Tibial artery (tissue), 4 donors: ENCODE measurements at places on chromosomes 3 and 15.

DNA sequence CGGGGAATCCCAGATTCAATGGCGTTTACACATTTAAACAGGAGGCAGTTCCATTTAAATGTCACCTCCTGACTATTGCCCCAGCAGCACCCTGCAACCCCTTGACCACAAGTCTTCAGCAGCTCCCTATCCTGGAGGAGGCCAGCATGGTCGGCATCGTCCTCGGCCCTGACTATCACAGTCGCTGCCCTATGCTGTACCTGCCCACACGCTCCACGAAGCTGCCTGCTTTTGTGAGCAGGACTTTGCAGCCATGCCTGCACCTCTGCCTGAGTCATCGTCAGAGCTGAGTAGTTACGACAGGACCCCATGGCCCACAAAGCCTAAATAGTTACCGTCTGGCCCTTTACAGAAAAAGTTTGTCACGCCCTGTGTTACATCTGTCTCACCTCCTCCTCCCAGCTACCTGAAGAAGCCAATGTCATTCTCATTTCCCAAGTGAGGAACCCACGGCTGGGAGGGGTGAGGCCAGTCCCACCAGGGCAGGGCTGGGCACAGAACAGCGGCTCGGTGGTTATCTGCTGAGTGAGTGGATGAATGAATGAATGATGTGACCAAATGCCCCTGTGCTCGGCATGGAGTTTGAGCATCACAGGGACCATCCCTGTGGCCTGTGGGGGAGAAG, 47.8 kb upstream of the IQSEC1 start:
- no peaks in the 10 kb centered on the region for H3K36me3 ChIP-seq
- no peak overlapping the region for H3K4me3 ChIP-seq
- peaks cover 29% of the 10 kb centered on the region for H3K27me3 ChIP-seq
- no peak overlapping the region for H3K27ac ChIP-seq

DNA sequence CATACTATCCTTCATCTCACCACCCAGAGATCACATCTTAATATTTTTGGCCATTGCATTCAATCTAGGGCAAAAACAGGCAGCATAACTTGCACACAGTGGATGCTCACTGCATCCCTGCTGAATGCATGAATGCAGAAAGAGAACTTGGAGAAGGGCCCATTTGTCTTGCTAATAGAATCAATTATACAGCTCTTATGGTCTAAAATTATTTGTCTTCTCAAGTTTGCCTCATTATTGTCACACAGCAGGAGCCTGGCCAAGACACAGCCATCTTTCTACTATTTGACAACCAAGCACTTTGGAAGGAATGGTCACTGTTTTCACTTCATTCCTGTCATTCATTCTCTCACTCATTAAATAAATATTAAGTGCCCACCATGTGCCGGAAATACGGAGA, 1.2 kb upstream of the ARHGEF26 start:
- no peaks in the 10 kb centered on the region for H3K27me3 ChIP-seq
- no peaks in the 10 kb centered on the region for H3K36me3 ChIP-seq
- no peak overlapping the region for H3K4me3 ChIP-seq
- DNase-seq = no peak
- H3K4me1 ChIP-seq = no peaks in the 10 kb centered on the region
- H3K27ac ChIP-seq = no peak overlapping the region

DNA sequence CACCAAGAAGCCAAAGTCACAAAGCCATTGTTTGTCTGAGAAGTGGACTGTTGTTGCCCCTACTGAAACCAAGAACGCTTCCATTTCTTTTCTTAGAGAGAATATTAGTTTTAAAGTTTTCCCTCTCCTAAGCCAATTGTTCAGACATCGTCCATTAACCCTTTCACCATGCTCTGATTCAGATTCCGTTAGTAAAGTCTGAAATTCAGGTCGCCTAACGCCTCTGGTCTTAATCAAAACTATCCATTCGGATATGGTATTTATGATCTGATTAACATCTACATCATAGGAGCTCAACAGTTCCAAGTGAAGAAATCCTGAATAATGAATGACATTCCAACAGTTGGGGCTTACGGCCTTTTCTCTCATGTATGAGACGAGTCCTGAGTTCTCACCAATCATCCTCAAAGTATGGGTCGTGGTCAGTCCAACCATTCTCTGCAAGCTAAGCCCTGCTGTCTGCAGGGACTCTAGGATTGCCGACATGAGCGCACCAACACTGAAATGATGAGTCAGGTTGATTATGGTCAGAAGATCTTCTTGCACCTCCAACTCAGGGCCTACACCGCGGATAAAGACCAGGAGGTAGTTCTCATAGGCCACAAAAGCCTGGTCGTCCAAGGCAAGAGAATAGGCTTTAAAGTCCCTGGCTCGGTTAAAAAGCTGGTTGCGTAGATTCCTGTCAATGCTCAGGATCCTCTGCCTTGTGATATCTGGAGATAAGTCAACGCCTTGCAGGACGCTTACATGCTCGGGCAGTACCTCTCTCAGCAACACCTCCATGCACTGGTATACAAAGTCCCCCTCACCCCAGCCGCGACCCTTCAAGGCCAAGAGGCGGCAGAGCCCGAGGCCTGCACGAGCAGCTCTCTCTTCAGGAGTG, 767 bp downstream of the EPM2AIP1 start:
- peak overlapping the region; percentile 79 for H3K4me3 ChIP-seq
- no peaks in the 10 kb centered on the region for H3K27me3 ChIP-seq
- H3K4me1 ChIP-seq = no peaks in the 10 kb centered on the region
- H3K27ac ChIP-seq = peak overlapping the region; percentile 90

DNA sequence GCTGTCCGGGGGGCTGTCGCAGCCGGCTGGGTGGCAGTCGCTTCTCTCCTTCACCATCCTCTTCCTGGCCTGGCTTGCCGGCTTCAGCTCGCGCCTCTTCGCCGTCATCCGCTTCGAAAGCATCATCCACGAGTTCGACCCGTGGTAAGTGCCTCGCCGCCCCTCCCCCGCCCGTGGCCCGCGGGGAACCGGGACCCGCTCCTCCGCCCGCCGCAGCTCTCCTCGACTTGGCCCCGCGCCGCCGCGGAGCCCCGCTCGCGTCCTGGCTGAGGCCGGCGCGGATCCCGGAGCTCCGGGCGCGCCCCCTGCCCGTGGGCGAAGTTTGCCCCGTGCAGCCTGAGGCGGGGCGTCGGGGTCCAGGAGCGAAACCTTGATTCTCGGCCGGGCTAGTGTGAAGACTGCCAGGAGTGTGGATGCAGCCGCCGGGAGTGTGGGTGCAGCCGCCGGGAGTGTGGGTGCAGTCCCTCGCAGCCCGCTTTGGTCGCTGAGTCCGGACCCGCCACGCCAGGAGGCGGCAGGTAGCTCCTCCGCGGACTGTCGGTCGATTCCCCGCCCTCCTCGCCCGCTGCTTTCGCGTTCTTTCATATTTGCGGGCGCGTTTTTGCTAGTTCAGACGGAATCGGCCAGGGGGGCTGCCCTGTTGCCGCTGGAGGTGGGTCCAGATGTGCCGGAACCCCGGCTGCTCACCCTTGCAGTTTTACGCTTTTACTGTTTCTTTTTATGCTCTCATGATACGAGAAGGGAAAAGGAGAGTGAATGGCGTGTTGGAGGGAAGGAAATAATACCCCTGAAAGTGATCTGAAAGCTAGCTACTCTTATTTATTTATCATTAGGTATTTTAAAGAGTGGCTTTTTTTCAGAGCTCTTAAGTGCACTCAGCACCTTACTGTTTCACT, 692 bp downstream of the STT3B start:
- H3K27me3 ChIP-seq = no peaks in the 10 kb centered on the region
- peak overlapping the region; percentile 96 for H3K27ac ChIP-seq
- DNase-seq = peak; percentile 82
- peak overlapping the region; percentile 89 for H3K4me3 ChIP-seq
- H3K36me3 ChIP-seq = no peaks in the 10 kb centered on the region

- H3K27ac ChIP-seq = no peak overlapping the region
- H3K4me1 ChIP-seq = peaks cover 2% of the 10 kb centered on the region
- DNase-seq = no peak
- no peaks in the 10 kb centered on the region for H3K36me3 ChIP-seq
- H3K4me3 ChIP-seq = no peak overlapping the region
- H3K27me3 ChIP-seq = no peaks in the 10 kb centered on the region
These were observed 75.6 kb downstream of the TRAK1 start for GRCh38 chr3:42166662-42167300.

DNA sequence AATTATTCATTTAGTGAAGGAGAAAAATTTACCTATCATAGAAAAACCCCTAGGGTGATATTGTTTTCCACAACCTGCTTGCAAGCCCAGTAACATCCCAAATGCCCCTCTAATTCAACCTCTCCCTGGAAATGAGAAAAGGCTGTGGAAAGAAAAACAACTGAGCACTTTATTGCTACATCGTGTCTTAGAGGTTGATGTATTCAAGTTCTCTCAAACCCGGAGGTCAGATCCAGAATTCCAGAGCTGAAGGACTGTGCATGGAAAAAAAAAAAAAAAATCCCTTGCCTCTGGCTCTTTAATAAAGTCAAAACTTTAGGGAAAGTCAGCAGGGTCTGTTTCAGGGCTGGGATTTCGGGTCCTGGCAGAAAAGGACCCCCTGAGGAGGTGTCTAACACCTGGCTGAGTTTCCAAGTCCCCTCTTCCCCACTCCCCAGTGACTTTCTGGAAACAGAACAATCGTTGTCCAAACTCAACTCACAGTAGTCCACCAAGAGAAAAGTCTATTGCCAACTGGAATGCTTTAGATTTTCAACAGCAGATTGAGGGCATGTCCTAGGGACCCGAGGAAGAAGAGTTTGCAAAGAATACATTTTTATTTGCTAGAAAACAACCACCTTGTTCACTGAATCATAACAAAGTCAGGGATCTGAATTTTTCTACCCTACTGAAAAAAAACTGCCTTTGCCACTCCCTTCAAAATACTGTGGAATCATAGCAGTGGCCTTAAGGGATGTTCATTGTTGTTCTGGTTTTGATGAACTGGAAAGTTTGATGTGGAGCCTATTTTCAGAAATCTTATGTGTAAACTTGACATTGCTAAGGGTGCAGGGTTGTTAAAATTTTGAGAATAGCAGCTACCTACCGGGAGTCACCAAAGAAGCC, 207.5 kb upstream of the ADAMTS9 start:
- peaks cover 60% of the 10 kb centered on the region for H3K4me1 ChIP-seq
- H3K27ac ChIP-seq = peak overlapping the region; percentile 66
- DNase-seq = no peak
- no peaks in the 10 kb centered on the region for H3K27me3 ChIP-seq
- no peak overlapping the region for H3K4me3 ChIP-seq

- H3K27ac ChIP-seq = peak overlapping the region; percentile 71
- no peak for DNase-seq
- H3K36me3 ChIP-seq = no peaks in the 10 kb centered on the region
- no peak overlapping the region for H3K4me3 ChIP-seq
These were observed 409.4 kb downstream of the PDCD6IP start for GRCh38 chr3:34207806-34208205.

DNA sequence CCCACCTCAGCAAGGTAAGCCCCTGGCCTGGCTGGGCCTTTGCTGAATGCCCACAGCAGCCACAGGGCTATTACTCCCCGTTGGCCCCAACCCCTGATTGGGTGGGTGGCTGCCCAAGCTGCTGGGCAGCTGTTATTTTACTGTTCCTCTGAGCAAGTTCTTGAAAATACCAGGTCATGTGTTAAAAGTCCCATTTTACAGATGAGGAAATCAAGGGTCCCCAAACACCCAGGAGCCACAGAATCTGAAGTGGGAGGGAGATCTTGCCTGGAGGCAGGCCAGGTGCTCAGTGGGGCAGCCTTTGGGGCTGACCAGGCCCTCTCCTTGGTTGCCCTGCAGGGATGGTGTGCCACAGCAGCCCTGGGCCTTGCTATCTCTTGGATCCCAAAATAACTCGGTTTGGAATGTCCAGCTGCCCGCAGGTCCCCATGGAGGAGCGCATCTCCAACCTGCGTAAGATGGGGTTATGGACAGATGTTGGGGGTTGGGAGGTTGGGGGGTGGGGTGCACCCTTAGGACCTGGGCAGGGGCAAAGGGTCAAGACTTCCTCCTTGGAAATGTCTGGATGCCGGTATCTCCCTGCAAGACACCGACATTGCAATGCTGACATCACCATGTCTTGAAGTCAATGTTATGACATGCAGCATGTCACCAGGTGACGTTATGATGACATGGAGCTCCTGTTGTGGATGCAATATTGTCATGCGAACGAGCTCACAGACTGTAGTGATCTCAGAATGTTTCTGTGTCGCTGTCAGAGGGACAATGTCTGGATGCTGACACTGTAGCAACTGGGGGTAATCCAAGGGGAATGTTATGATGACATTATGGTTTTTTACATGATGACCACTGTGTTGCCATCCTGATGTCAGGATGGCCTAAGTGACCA, 13.3 kb upstream of the CSPG4 start:
- H3K27ac ChIP-seq = no peak overlapping the region
- H3K4me3 ChIP-seq = no peak overlapping the region
- H3K4me1 ChIP-seq = peaks cover 18% of the 10 kb centered on the region
- H3K36me3 ChIP-seq = no peaks in the 10 kb centered on the region
- DNase-seq = peak; percentile 31
- H3K27me3 ChIP-seq = no peaks in the 10 kb centered on the region

- no peaks in the 10 kb centered on the region for H3K36me3 ChIP-seq
- no peaks in the 10 kb centered on the region for H3K4me1 ChIP-seq
- DNase-seq = no peak
- no peak overlapping the region for H3K4me3 ChIP-seq
These were observed 31.6 kb upstream of the NUDT16 start for GRCh38 chr3:131349946-131350347.

DNA sequence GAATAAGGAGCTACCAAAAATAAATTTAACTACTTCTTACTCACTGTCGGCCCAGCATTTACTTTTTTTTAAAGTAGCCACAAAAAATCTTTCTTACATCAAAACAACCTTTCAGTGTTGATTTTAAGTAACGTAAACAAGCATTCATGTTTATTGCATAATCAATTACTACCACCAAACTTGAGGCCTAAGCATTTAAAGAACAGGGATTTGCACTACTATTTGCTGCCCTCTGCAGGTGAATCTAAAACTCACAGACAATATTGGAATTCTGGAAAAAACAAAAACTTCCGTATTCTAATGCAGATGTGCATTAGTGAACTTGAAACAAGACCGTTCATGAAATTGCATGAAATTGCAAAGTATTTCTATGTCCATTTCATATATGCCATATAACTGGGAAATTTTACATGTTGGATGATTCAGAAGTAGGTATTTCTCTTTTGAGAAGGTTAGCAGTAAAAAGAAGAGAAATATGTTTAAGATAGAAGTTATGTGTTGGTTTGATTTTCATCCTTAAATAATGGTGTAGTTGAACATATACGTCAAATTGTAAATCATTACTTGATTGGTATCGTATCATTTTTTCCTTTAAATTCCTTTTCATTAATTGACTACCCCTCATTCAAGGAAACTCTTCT, 55.6 kb downstream of the CGGBP1 start:
- H3K27me3 ChIP-seq = no peaks in the 10 kb centered on the region
- no peaks in the 10 kb centered on the region for H3K4me1 ChIP-seq
- DNase-seq = no peak
- H3K27ac ChIP-seq = no peak overlapping the region

GRCh38 chr15:39195961-39196486, 384.9 kb upstream of the THBS1 start:
- no peaks in the 10 kb centered on the region for H3K4me1 ChIP-seq
- H3K27ac ChIP-seq = no peak overlapping the region
- H3K36me3 ChIP-seq = no peaks in the 10 kb centered on the region
- H3K27me3 ChIP-seq = no peaks in the 10 kb centered on the region
